Activated T-cell treated with anti-CD3 and anti-CD28 coated beads for 4 hours (primary cell): ENCODE measurements at places on chromosomes 6 and 20.

GRCh38 chr20:7257692-7258466 is 490.4 kb downstream of the BMP2 start:
- no peak for DNase-seq

- no peak for DNase-seq
Observed at GRCh38 chr6:13712599-13712898, 914 bp upstream of the RANBP9 start.

DNA sequence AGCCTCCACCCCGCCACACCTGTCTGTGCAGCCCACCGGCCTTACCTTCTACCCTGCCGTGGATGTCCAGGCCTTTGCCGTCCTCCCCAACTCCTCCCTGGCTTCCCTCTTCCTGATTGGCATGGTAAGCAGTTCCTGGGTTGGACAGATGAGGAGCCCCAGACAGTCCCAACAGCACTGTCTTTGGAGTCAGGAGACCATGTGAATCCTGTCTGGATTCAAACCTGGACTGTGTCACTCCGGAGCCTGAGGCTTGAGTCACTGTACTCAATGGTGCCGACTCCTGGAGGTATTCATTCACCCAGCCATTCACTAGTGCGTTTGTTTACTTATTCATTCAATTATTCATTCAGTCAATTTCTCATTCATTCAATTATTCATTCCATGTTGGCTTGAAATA is 20.0 kb upstream of the LBP start:
- no peak for DNase-seq

DNA sequence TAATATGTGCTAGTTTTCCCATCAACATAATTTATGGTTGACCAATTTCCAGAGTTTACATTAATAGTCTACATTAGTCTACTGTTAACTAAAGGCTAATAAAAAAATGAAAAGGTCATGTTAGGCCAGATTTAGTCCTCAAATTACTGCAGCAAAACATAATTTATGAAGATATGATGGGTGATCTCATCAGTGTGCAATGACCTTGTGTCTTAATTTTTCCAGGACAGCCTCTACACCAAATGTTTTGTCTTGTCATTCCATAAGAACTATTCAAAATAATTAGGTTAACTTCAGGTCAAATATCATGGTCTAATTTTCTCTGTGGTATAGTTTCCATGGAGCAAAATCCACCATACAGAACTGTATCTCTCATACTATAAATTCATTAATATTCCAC is 234.2 kb downstream of the COL12A1 start:
- no peak for DNase-seq

DNA sequence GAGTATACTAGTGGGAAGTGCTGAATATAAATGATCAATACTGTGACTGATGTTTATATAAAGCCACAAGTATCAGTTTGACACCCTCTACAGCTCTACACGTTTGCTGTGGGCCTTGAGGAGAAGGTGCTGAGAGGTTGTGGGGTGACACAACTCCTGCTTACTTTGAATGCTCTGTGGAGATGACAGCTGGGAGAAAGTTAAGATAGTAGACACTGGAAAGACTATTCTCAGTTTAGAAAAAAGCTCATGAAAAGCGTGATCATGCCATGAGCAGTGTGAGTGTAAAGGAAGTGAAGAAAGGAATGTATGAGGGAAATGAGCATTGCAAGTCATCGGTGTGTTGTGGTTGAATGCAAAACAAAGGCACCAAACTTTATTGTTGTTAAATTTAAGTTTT is 215.8 kb downstream of the UTRN start:
- DNase-seq: no peak

- DNase-seq: no peak
Observed at GRCh38 chr20:19815553-19815991, 57.5 kb downstream of the RIN2 start.

GRCh38 chr6:28953039-28953584 is 29.3 kb upstream of the TRIM27 start:
- peak; percentile 54 for DNase-seq

- no peak for DNase-seq
Observed at GRCh38 chr6:72620871-72621290, 983 bp upstream of the KCNQ5 start.

DNA sequence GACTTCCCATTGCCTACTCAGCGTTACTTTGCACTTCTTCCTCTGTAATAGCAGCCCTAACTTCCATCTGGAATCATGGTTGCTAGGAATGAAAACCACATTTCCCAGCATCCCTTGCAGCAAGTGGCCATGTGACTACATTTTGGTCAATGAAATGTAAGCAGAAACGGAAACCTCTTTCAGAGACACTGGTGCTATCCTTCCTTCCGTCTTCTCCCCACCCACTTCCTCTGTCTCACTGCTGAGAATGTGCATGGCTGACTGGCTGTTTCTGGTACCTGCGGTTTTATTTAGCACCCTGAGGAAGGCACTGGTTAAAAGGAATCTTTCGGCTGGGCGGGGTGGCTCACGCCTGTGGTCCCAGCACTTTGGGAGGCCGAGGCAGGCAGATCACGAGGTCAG is 107.4 kb downstream of the SCML4 start:
- peak; percentile 56 for DNase-seq

GRCh38 chr20:25690427-25690826 is 6.2 kb downstream of the ZNF337 start:
- no peak for DNase-seq
